ENCODE measurements at places on chromosomes 3 and 15. TPM values are rescaled to one million over a fixed set of nuclear protein-coding genes. Genes with fewer than 3 reads are reported as not detected.

DNA sequence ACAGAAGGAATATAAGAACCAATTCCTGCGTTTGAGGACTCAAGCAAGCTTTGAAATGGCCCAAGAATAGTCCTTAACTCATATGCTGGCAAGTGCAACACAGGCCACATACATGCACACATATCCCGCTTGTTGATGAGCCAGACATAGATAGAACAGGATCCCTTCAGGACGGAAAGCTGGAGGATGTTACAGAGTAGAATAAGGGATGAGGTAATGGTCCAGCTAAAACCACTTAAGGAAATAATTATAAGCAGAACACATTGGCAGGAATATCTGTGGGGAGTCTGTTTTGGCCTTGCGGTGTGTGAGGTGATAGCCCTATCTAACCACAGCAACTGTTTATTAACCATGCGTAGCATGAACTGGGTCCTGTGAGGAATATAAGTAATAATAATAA lies 25.0 kb downstream of the SCG3 start:
- DNase-seq = no peak

Gene PCLAF
- total RNA-seq = 21.1 TPM

- no peak for DNase-seq
Observed at GRCh38 chr3:186880406-186880805, 37.9 kb downstream of the ADIPOQ start.

Gene MED12L
- total RNA-seq = not detected

GRCh38 chr15:90145259-90145658 lies 43.0 kb upstream of the IDH2 start:
- DNase-seq = no peak

Gene HACL1
- total RNA-seq = 26.2 TPM

Data from lung microvascular endothelial cell (primary cell).